ENCODE measurements at places on chromosomes 13 and 19. TPM values are rescaled to one million over a fixed set of nuclear protein-coding genes. Genes with fewer than 3 reads are reported as not detected.

DNA sequence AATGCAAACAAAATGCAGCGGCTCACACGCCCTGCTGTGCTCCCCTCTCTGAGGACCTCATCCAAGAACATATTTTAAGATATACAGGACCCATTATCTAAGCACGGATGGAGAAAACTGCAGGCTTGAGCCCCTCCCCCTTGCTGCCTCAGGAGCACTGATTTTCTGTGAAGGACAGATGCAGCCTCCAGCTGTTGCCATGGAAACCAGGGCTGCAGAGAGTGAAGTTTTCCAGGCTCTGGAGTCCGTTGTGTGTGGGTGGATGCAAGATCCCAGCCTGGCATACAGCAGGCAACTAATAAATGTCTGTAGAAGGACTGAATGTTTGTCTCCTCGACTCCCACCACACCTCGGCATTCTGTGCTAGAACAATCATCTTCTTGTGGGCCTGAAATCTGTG is 105.6 kb upstream of the PEG3 start:
- DNase-seq: no peak

DNA sequence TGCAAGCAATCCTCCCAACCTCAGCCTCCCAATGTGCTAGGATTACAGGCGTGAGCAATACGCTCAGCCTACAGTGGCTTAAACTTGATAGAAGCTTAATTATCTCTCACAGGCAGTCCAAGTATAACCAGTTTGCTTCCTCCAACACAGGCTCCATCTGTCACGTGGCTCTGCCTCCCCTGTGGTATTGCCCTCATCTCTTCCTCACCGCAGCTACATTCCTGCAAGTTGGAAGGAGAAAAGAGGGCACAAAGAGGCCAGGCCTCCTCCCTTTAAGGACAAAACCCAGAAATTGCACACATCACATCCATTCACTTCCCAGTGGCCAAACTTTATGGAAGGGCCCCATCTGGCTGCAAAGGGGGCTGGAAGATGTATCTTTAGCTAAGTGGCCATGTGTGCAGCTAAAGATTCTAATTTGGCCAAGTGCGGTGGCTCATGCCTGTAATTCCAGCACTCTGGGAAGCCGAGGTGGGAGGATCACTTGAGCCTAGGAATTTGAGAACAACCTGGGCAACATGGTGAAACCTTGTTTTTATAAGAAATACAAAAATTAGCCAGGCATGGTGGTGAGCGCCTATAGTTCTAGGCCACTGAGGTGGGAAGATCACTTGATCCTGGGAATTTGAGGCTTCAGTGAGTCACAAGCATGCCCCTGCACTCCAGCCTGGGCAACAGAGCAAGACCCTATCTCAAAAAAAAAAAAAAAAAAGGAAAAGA is 3.1 kb upstream of the SDHAF1 start:
- no peak for DNase-seq

GRCh38 chr19:45406226-45407090 is at the start of gene POLR1G:
Gene POLR1G (plus strand): TSS chr19:45406644. CDS start chr19:45406697, 53 bp downstream.
- peak; percentile 74 for DNase-seq

GRCh38 chr13:30965380-30965779 is 32.9 kb downstream of the TEX26 start:
- DNase-seq: no peak

Gene ZNF426
- 6.1 TPM for total RNA-seq

- DNase-seq: no peak
Measured at GRCh38 chr13:58978331-58978730, 1185.4 kb downstream of the DIAPH3 start.

DNA sequence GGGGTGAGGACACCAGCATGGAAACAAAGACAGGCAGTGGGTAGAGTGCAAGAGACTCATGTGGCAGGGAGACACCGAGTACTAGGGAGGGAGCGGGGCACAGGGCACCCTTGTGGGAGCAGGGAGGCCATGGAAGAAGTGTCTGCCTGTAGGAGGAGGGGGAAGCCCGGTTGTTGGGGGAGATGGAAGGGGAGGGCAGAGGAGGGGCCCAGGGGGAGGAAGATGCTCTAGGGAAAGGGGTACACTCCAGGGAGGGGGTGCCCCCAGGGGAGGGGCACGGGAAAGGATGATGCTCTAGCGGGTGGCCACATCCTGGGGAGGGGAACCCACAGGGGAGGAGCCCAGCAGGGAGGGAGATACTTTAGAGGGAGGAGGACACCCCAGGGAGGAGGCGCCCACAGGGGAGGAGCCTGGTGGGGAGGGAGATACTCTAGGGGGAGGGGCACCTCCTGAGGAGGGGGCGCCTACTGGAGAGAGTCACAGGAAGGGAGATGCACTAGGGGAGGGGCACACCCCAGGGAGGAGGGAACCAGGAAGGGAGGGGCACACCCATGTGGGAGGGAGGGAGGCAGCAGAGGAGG is 24.9 kb downstream of the CPAMD8 start:
- no peak for DNase-seq

Gene ZNF284
- 0.87 TPM for total RNA-seq

Gene NOVA2
- total RNA-seq: 0.44 TPM

Gene ZNF536
- 0.05 TPM for total RNA-seq

GRCh38 chr19:17294051-17294891 is 9.0 kb downstream of the ABHD8 start:
- DNase-seq: no peak

DNA sequence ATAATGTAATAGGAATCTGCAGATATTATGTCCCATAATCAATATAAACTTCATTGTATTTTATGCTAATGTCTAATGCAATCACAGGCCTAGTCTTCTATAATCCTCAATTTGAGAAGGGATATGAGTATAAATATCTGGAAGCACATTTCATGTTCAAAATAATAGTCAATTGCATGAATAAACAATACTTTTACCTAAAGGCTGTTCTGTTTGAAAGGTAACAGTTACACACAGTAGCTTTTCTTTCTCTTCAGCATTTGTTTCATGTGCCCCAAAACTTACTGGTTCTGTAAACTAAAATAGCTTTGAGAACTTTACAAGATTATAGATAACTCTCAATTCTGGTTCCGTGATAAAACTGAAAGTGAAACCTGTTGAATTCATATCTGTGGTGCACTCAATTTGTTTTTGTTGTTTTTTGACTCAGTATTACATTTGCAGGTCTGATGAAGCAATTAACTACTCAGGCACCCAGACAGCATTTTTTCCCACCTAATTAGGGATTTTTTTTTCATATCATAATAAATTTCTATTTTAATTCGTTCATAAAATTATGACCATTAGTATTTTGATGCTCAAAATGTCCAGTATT is 1193.8 kb downstream of the SLITRK1 start:
- DNase-seq: no peak
